Left colon (tissue), 2 donors: ENCODE measurements at places on chromosomes 7 and 10. TPM values are rescaled to one million over a fixed set of nuclear protein-coding genes. Genes with fewer than 3 reads are reported as not detected.

DGKI gene
- total RNA-seq = 0.34 TPM

OR2A2 gene
- not detected for total RNA-seq

MMP21 gene
- not detected for total RNA-seq

GRB10 gene
- 13.8 TPM for total RNA-seq

DRGX gene
- total RNA-seq = 0.11 TPM

NPC1L1 gene
- total RNA-seq = not detected

AFAP1L2 gene
- 8.9 TPM for total RNA-seq

COL26A1 gene
- total RNA-seq = not detected

- DNase-seq = no peak
Observed at GRCh38 chr10:127755753-127756152, 18.8 kb downstream of the FOXI2 start.

GRCh38 chr7:101875283-101875846 is 57.9 kb downstream of the CUX1 start:
- no peak for DNase-seq

DNA sequence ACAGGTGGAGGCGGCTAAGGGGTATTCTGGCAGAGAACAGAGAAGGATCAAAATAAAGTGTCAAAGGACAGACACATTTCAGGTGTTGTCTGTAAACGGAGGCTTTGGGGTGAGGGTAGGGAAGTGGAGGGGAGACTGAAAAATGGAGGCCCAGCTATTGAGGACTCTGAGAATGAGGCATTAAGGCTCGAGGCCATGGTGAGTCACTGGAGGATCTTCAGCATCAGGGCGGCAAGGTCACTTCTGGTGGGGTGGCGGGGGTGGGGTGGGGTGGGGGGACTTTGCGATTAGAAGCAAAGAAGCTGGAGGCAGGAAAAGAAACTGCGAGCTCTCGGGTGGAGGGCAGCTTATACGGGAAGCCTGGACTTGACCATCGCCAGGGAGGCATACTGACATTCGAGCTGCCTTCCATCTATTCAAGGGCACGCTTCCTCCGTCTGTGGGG is 58.4 kb upstream of the PCGF5 start:
- no peak for DNase-seq

- DNase-seq = no peak
Observed at GRCh38 chr7:126569402-126569801, 683.3 kb downstream of the GRM8 start.

GRCh38 chr10:69383558-69383957 is 33.2 kb downstream of the TACR2 start:
- DNase-seq = no peak

- no peak for DNase-seq
Observed at GRCh38 chr7:27237735-27238334, 4.8 kb upstream of the EVX1 start.

DNA sequence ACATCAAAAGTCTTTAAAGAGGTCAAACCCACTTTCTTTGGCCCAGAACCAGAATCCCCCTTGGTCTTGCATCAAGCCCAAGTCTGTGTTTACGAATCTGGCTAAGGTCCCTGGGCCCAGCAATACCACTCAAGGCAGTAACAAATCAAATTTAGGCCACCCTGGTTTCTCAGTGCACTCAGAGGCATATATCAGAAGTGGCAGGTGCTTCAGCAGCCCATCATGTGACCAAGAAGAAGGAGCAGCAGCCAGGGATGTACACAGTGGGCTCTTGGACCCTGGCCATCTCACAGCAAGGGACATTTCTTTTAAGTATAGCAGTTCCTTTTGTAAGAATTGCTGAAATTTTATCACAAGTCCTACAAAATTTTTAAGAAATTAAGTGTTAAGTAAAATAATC is 7.3 kb upstream of the SLC25A13 start:
- DNase-seq = no peak

DNA sequence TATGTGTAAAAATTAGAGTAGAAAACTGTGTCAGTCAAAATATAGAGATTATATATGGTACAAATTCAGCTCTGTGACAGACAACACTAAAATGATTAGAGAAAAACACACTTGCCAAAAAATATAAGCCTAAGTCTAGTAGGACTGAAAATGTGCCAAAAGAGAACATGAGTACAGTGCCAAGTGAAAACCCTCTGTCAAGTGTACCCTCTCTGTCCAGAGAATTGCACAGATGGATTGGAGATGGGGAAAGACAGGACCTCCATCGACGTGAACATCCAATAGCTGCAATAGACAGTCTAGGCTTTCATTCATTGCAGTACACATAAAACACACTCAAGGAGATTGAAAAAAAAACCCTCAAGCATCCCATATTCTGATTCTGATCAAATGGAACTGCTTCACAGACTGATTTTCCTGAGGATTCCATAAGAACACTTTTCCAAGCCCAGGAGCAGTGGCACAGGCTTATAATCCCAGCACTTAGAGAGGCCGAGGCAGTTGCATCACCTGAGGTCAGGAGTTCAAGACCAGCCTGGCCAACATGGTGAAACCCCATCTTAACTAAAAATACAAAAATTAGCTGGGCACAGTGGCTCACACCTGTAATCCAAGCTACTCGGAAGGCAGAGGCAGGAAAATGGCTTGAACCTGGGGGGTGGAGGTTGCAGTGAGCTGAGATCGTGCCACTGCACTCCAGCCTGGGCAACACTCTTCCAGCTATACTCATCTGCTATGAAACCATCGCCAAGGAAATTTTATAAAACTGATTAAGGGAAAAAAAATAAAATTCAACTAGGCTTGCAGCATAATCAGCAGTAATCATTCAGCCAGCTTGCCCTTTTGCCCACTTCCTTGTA is 110.0 kb upstream of the TRIM24 start:
- DNase-seq = no peak

GRCh38 chr10:58209669-58210068 is 58.0 kb downstream of the IPMK start:
- DNase-seq = no peak

DNA sequence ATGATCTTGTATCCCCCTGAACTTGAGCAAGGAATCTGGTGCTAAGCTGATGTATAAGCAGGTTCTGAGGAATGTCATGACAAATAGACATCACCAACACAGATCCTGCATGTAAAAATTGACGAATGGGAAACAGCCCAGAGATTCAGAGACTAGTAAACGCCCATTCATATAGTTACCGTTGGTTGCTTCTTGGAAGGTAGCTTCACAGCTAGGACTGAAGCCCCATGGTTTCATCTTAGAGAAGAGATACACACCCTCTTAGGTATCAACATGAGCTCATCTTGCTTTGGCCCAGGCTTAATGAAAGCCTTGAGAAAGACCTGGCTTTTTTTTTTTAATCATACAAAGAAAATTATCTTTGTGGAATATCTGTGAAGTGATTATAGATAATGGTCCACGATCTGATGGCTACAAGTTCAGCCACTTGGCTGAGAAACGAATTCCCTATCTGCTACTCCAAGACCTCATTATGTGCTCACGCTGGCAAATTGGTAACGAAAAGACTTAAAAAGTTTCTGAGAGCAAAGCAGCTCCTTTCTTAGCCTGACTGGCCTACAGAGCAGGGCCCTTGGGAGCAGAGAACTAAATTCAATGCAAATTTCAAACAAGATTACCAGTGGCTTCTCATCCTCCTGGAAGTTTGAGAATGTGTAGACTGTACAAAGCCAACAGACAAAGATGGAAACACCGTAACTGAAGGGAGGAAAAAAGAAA is 181.1 kb downstream of the NRP1 start:
- no peak for DNase-seq

DNA sequence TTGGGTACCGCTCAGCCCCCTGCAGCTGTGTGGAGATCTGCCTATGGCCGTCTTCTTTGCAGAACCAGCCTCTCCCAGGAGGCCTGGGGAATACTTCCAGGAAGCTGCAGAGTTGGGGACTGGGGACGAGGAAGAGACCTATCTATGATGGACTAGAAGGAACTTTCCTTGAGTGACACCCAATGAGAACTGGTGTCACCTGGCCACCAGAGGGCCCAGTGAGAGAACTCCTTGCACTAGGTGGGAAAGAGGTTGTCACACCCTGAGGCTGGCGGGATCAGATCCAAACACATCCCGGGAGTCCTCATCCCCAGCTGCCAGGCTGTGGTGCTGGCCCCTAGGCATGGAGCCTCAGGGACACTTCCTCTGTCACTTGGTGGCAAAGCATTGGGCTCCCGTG is 4.9 kb upstream of the GRID2IP start:
- peak; percentile 24 for DNase-seq

DNA sequence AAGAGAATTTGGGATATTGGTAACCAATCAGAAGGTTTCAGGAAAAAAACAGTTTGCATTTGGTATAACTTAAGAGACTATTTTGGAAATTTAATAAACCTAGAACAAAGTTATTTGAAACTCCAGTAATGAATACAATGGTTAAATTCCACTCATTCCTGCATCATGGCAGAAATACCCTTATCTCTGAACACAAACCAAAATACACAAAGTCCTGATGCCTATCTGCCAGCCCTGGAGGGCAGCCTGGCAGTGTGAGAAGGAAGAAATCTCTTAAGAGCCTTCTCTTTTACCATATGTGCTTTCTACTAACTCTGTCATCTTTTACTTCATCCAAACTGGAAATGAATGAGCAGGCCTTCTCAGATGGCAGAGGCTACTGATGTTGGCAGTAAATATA is 147.1 kb upstream of the LYZL1 start:
- DNase-seq = no peak

GRCh38 chr7:43112941-43113621 is 634 bp downstream of the HECW1 start:
- no peak for DNase-seq

DNA sequence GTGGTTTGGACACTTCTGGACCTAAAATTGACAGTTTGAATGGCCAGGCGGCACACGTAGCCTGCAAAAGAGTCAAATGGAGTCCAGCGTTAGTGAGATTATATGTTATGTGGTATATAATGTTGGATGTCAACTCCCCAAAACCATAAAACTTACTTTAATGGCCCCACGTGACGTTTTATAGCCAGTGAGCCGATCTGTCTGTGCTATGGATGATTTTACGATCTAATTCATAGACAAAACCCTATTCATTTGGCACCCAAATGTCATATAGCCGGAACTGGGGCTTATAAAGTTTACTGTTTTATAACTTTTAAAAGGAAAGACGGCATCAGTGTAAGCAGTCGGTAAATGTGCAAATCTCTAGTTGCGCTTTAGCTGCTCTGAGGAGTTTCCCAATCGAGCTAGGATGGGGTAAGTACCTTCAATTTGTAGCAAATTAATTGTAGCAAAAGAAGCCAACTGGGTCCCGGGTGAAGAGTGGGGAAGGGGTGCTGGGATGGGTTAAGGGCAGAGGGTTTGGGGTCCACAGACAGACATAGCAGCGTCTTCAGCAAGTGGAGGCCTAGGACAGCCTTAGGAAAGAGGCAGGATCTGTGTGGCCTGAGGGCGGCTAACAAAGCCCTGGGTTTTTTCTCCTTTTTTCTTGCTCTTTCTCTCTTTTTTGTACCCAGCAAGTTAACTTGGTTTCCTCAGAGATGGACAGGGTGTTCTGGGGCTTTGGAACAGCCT is 3.2 kb downstream of the HOXA5 start:
- DNase-seq = no peak

DNA sequence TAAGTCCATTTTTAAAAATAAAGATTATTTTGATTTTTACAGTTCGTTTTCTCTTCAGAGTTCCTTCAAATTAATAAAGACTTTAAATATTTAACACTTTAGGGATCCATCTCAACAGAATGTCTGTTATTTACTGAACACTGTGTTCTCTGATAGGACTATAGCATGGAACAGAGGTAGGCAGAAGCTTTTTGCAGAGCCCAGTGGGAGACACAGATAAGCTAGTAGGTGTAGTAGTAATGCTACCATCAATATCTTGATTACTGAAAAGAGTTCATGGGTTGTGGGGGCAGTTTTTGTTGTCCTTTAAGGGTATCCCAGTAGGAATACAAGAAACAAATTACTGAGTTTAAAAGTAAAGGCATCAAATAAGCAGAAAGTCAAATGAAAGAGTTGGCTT is 140.5 kb downstream of the HBP1 start:
- DNase-seq = no peak

DNA sequence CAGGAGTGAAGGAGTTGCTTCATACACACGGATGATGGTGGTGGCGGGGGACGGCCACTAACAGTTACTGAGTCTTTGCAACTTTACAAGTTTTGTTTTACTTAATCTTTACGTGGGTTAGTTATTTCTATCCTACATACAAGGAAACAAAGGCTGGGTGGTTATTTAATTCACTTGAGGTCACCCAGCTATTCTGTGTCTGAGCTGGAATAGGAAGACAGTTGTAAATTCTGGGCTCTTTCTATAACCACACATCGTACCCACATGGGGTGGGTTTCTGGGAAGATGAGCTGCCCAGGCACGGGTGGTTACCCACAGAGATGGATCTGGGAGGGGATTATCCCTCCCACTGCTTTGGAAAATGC is 137.9 kb downstream of the ANLN start:
- DNase-seq = no peak

GRCh38 chr7:121276313-121276712 is 52.5 kb upstream of the WNT16 start:
- no peak for DNase-seq

DNA sequence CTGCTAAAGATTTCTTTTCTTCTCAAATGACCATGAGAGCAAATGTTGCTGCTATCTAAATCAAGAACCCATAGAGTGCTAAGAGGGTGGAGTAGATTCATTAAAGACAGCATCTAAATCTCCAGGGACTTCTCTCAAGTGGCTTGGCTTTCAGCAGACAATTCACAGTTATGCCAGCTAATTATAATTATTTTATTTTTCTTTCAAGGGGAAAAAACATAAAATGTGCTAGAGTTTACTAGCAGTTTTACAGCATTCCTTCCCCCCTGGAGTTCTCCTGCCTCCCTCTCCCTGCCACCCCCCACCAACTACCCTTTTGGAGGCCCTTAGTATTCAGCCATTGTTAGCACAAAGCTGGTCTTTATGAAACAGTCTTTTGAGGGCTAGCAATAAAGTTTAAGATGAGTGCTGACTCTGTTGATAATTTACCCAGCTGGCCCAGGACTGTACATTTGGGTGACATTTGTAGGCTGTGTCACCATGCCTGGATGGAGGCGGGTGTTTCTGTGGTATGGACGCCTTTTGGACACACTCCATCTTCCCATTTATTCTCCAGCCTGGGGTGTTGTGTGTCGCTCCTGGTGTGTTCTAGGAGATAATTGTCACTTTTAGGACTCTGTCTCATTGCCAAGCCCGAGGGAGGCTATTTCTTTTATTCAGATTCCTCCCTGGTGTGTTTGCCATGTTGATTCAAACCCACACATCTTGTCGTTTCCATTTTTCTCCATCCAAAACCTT is 160.2 kb downstream of the CREB5 start:
- DNase-seq = no peak

DNA sequence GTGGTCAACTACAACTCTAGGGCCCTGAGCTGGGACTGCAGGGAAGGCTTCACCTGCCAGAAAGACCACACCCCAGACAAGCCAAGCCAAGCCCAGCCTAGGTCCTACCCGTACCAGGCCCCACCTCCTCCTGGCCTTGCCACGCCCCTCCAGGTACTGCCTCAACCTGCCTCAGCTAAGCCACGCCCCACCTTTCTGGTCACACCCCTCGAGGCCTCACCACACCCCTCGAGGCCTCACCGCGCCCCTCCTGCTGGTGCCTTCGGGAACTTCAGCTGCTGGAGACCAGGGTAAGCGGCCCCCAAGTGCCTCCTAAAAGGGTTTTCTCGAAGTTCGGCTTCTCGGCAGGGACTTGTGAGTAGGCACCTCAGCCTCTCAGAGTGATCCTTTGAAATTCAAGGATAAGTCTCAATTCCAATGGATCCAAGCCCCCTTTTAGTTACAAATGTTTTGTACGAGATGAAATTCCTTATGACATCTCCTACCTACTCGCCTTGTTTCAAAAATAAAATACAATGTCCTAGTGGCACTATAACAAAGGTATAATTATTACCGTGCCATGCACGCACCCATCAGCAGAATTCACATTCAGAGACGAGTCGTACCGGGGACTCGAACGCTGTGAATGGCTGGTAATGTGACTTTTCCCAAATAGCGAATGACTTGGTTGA is 171.2 kb downstream of the ARHGAP21 start:
- peak; percentile 91 for DNase-seq
